ENCODE measurements at places on chromosomes 1 and 21.

- no peak for ATAC-seq
Measured at GRCh38 chr1:26359981-26360806, 6.3 kb upstream of the CRYBG2 start.

GRCh38 chr21:43728467-43729390 lies 9.8 kb downstream of the PDXK start:
- peak; percentile 90 for ATAC-seq

DNA sequence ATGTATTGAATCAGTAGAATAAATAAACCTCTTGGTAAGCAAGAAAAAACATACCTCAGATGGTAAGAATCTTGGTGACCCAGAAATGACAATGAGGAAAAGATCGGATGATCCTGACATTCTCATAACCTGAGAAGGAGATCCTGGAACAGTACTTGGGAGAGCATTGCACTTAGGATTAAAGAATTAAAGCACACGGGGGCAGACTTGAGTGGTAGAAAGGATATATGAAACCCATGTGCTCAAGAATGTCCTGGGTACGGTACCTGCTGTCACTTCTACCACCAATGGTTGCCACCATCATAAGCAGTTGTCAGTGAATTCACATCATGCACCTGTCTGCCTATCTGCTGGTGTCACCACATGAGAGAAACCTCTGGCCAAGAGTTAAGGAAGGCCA lies 108.9 kb upstream of the GJB5 start:
- ATAC-seq, result no peak

- ATAC-seq, result no peak
Measured at GRCh38 chr21:41711416-41712007, 55.3 kb downstream of the RIPK4 start.

DNA sequence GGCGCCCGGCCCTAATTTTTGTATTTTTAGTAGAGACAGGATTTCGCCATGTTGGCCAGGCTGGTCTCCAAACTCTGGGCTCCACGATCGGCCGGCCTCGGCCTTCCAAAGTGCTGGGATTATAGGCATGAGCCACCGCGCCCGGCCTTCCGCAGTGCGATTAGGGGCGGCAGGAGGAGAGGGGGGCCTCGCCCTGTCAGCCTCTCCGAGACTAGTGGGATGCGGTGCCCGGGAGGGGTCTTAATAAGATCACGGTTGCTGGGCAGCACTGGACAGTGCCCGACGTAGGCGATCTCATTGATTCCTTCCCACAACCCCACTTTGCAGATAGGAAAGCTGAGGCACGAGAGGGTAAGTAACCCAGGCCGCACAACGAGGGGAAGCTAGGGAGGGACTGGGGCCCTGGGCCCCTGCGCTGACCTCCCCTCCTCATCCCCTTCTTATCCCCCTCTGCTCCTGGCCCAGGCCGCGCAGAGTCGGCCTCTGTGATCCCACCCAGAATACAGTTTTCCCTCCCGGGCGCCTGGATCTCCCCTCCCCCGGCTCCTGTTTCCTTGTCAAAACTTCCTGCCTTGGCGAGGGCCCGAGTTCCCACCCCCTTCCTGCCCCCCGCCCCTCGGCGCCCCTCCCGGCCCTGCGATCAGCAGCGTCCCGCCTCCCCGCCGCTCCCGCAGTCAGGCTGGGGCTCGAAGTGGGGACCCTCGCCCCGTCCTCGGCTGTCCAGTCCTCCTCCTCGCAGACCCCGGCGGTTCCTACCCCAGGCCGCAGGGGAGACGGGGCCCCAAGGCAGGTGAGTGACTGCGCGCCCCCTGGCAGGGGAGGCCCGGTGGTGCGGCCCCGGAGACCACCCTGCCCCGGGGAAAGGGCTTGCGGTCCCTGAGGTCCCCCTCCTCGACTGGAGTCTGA lies at the start of gene PEAR1:
PEAR1 (plus strand) TSS at position 671 of the 906 bp plus-strand sequence. CDS start 10,209 bp downstream, outside the sequence.
- ATAC-seq, result no peak

DNA sequence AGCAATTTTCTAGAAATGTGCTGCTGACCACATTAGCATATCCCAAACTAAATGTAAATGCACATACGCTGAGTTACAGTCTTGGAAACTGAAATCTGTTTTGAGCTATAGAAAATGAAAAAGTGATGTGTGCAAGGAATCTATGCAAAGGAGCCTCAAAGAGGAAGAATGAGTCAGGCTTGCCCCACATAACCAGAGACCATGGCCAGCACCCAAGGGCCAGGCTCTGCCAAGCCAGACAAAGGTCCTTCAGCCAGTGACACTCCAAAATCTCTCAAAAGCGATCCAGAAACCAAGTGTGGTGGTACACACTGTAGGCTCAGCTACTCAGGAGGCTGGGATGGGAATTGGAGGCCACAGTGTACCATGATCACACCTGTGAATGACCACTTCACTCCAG lies 195.2 kb downstream of the TOMM20 start:
- ATAC-seq, result peak; percentile 85

- no peak for ATAC-seq
Measured at GRCh38 chr1:94528826-94529225, 12.7 kb downstream of the F3 start.

DNA sequence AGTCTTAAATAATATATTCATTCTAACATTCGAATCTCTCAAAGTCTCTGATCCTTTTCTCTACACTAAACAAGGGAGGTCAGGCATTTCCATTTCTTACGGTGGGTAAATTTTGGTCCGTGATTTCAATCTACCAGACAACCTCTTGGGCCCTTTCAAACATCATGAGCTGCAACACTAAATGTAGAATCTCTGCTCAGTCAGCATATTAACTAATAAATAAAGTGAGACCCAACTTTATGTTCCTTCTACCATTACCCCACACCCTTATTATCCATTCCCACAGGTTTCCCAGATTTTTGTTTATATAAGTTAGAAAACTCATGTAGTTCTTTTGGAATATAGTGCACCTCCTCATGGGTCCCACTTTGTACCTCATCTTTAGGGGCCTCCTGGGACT lies 24.9 kb downstream of the SLAMF7 start:
- no peak for ATAC-seq

DNA sequence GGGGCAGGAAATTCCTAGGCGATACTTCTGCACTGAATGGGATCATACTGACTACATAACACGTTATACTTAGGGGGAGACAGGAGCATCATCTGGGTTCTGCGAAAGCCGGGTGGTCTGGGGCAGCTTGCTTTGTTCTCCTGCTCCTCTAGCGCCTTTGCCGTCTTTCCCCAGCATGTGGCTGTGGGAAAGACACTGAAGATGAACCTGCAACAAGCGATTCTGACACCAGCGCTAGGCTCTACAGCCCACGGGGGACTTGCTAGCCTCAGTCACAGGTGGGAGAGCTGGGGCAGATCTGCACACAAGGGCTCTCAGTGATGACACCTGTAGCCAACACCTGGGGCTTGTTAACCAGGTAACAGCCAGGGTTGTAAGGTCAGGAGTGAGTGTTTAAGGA lies 51.8 kb downstream of the CD46 start:
- ATAC-seq, result no peak

DNA sequence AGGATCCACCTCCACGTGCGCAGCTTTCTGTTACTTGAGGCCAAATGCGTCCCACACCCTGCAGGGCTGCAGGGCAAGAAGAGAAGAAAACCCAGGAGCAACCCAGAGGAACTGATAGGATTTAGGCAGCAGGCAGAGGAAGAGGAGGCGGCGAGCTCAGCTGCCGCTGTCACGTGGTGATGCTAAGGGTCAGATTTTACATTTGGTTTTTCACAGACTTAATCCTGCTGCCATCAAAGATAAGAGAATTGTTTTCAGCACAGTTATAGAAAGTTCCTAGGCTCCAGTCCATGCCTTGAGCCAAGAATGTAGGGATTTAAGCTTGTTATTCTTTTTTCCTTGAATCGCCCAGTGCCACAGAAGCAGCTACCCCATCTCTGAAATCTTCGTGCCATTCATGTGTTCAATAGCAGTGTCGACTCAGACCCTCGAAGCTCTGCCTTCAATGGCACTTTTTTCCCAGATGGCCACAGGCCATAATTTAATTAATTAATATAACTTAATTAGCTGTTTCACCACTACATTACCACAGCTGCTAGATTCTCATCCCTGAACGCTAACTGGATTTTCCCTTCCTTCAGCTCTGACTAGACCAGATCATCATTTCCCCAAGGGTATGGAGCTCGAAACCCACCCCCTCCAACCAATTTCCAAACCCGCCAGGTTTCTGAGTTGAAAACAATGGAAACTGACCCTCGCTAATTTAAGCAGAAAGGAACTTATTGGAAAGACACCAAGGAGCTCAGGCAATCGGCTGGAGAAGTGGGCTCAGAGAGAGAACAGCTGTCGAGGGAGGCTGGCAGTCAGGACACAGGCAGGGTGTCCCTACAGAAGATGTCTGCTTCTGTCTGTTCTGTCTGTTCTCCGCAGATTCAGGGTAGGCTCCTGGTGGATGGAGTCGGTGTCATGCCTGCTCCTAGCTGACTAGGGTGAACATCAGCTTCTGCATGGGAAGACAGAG lies 36.2 kb downstream of the LDLRAP1 start:
- peak; percentile 50 for ATAC-seq

- no peak for ATAC-seq
Measured at GRCh38 chr1:89974256-89974655, 20.7 kb upstream of the ZNF326 start.

Data from motor neuron (in vitro differentiated cells).